ENCODE measurements at places on chromosomes 4 and X. TPM values are rescaled to one million over a fixed set of nuclear protein-coding genes. Genes with fewer than 3 reads are reported as not detected.

The XG gene
- 17.1 TPM for total RNA-seq

The TBX22 gene
- total RNA-seq, result not detected

The TCEAL7 gene
- 4.2 TPM for total RNA-seq

The NMU gene
- total RNA-seq, result not detected

The ZNF157 gene
- not detected for total RNA-seq
